Activated B cell treated with CpG ODN at 0.5 μM for 24 hours (primary cell): ENCODE measurements at places on chromosomes 6 and 20. TPM values are rescaled to one million over a fixed set of nuclear protein-coding genes. Genes with fewer than 3 reads are reported as not detected.

DNA sequence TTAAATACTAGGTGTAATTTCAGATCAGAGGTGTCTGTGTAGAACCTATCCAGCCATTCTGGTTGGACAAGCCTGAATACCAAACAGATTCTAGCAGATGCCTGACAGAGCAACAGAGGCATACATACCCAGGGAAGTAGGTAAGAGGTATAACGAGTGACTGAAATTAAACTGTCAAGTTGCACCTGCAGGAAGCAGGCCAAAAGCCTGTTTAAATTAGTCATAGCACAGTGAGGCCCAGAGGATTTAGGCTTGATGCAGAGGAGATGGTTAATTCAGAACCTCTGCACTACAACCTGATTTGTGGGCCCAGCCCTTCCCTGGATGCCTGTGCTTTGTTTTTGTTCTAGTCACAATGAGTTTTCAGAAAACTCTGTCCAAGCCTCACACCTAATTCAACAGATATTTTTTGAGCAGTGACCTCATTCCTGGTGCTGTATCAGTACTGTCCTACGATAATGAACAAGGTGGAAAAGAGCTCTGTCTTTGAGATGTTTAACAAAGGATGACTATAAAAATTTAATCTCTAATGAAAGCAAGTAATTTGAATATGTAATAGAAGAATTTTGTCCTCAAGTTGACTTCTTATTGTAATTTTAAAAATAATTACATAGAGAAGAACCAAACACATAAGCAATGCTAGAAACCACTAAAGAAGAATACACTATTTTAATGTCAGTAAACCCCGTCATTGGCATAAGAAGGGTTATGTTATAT, 31.7 kb downstream of the C6orf58 start:
- H3K27ac ChIP-seq: no peak overlapping the region
- H3K36me3 ChIP-seq: no peaks in the 10 kb centered on the region
- DNase-seq: no peak
- no peaks in the 10 kb centered on the region for H3K4me1 ChIP-seq
- H3K27me3 ChIP-seq: no peaks in the 10 kb centered on the region

DNA sequence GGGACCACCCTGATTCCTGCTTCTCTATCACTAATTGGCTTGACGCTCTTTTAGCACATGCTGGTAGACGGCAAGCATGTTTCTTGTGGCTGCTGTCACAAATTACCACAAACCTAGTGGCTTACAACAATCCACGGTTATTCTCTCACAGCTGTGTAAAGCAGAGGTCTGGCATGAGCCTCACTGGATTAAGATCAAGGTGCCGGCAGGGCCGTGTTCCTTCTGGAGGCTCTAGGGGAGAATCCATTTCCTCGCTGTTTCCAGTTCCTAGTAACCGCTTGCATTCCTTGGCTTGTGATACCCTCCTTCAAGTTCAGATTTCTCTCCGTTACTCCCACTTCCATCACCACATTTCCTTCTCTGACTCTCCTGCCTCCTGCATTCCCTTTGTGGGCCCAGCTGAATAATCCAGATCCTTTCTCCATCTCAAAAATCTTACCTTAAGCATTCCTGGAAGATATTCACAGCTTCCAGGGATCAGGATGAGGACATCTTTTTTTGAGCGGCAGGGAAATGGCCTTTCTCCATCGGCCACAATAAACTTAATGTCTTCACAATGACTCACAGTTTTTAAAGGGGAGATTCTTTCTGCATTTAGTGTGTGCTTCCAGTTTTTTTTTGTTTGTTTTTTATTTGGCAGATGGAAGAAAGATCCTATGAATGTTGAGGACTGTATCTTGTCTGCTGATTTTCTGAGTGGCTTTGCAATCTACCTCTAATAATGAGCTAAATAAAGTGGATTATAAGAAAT, 39.9 kb downstream of the BMP6 start:
- no peak for DNase-seq
- no peaks in the 10 kb centered on the region for H3K36me3 ChIP-seq
- H3K4me1 ChIP-seq: no peaks in the 10 kb centered on the region
- H3K27me3 ChIP-seq: peaks cover 14% of the 10 kb centered on the region
- no peak overlapping the region for H3K4me3 ChIP-seq

DNA sequence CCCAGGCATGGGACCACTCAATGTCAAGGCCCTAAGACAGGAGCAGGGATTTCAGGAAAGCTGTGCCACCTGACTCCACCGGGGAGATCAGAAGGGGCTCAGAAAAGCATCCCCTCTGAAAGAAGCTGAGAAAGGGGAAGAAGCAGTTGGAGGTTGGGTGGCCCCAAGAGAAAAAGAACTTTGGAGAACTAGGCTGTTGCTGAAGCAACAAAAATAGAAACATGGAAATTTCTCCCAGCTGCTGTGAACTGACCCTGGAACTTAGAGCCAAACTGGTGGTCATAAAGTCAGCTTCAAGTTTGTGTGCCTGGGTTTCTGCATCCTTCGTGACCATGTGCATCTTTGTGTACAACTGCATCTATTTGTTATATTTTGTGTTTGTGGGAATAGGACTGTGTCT, 534.5 kb downstream of the MAFB start:
- H3K4me1 ChIP-seq: no peaks in the 10 kb centered on the region
- DNase-seq: no peak
- H3K27me3 ChIP-seq: no peaks in the 10 kb centered on the region
- no peaks in the 10 kb centered on the region for H3K36me3 ChIP-seq
- H3K27ac ChIP-seq: no peak overlapping the region
- no peak overlapping the region for H3K4me3 ChIP-seq

DNA sequence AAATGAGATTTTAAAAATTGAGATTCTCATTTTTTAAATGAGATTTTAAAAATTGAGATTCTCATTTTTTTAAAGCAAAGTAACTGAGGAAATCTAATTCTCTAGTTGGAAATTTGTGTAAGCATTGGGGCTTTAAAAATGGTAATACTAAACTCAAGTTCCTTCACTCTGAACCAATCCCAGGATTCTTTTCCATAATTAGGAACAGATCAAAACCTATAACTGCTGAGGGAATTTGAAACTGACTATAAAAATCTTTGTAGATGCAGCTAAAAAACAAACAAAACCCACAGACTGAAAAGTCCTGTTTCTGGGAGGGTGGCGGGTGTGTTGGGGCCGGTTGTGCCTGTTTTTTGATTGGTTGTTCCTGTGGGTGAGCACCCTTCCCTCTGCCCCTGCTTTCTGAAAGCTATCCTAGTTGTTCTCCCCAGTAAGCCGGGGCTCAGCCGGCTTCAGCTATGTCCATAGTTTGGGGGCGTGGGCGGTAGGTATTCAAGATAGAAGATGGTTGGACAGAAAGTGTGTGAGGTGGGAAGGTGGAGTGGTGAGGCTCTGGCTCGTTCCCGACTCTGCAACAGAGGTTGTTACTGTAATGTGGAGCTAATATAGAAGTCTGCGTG, 49.3 kb downstream of the GFRA4 start:
- no peak overlapping the region for H3K27ac ChIP-seq
- peaks cover 36% of the 10 kb centered on the region for H3K36me3 ChIP-seq
- no peaks in the 10 kb centered on the region for H3K27me3 ChIP-seq

DNA sequence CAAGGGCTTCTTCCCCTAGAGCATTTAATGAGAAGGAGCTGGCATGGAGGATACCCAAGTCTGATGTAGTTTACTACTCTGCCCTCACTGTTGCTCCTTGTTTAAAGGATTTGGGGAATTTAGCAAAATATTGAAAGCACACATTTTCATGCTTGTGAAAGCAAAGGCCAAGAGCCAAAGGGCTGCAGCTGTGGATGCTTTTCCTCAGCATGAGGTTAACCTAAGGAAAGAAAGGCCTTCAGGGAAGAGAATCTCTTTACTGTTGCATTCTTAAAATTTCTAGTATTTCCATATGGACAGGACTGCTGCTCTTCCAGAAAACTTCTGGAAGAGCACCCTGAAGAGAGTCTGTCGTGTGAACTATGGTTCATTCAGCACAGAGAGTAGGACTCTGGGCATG, 45.9 kb upstream of the SASH1 start:
- H3K27ac ChIP-seq: no peak overlapping the region
- no peaks in the 10 kb centered on the region for H3K36me3 ChIP-seq
- H3K4me1 ChIP-seq: no peaks in the 10 kb centered on the region
- H3K27me3 ChIP-seq: peaks cover 11% of the 10 kb centered on the region

DNA sequence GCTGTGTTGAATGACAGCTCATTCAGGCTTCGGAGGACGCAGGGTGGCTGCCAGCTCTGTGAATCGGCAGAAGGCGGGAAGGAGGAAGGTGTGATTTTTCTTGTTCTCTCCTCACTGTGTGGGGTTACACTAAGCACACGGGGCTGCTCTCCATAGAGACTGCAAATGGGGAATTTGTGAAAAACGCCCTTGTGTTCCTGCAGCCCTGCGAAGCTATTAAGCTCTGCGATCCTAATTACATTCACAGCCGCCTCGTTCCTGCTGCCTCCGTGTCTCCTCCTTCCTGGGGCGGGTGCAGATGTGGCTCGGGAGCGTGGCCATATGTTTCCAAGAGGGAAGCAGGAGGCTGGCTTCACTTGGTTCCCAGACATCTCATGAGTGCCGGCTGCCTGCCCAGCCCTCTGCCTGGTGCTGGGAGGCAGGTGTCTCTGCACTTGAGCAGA, 124.0 kb downstream of the TOX2 start:
- H3K4me3 ChIP-seq: no peak overlapping the region
- no peaks in the 10 kb centered on the region for H3K36me3 ChIP-seq
- no peak overlapping the region for H3K27ac ChIP-seq
- H3K27me3 ChIP-seq: peaks cover 23% of the 10 kb centered on the region
- H3K4me1 ChIP-seq: no peaks in the 10 kb centered on the region

DNA sequence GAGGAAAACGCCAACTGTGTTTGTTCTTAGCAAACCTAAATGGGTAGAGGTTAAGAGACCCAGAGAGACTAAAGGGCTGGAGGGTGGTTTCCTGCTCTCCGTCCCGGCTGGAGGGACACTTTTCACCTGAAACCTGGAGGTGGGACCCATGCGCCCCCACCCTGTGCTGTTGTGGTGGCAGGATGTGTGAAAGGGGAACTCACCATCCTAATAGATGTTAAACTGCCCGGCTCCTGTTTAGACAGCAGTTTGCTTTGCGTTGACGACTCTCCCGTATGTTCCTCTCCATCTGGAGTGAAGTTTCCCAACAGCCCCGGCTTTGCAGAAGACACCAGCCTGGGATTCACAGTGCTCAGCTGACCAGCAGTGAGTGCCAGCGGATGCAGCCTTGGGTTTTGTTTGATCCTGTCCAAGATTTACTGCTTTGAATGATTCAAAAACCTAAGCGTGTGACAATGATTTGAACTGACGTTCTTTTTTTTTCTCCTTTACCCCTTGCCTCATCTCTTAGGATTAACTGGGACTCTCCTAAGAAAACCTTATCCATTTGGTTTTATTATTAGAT, 66.0 kb downstream of the CDH4 start:
- H3K4me3 ChIP-seq: no peak overlapping the region
- H3K27ac ChIP-seq: no peak overlapping the region
- no peak for DNase-seq
- no peaks in the 10 kb centered on the region for H3K27me3 ChIP-seq

GRCh38 chr6:128886706-128887105, 3.8 kb downstream of the LAMA2 start:
- H3K4me3 ChIP-seq: no peak overlapping the region
- peaks cover 9% of the 10 kb centered on the region for H3K27me3 ChIP-seq
- peaks cover 3% of the 10 kb centered on the region for H3K4me1 ChIP-seq
- DNase-seq: no peak

GRCh38 chr20:25035921-25036320, 22.0 kb downstream of the ACSS1 start:
- H3K4me3 ChIP-seq: peak overlapping the region; percentile 61
- H3K4me1 ChIP-seq: peaks cover 62% of the 10 kb centered on the region
- H3K36me3 ChIP-seq: peaks cover 22% of the 10 kb centered on the region
- H3K27me3 ChIP-seq: no peaks in the 10 kb centered on the region
- no peak for DNase-seq
- peak overlapping the region; percentile 84 for H3K27ac ChIP-seq

GRCh38 chr20:57480444-57481160, 44.3 kb downstream of the CTCFL start:
- peaks cover 82% of the 10 kb centered on the region for H3K4me1 ChIP-seq
- H3K36me3 ChIP-seq: no peaks in the 10 kb centered on the region
- peak overlapping the region; percentile 73 for H3K4me3 ChIP-seq
- H3K27ac ChIP-seq: peak overlapping the region; percentile 81
- DNase-seq: peak; percentile 64

DNA sequence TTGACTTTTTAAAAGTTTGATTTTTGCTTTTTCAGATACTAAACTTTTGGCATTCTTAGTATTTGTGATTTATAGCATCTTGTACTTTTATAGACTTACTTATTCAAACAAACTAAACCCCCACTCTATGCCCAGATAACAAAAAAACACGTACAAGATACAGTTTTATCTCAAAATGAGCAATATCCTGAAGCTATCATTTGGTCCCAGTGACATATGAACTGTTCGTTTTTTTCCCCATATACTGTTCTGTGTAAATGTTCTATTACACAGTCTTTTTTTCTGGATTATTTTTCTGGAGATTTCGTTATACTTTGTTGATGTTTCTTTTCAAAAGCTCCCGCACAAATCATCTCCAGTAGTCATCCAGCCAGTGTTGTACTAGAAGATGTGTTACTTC, 27.3 kb upstream of the SERINC3 start:
- no peak for DNase-seq
- peaks cover 1% of the 10 kb centered on the region for H3K27me3 ChIP-seq
- no peak overlapping the region for H3K27ac ChIP-seq

DNA sequence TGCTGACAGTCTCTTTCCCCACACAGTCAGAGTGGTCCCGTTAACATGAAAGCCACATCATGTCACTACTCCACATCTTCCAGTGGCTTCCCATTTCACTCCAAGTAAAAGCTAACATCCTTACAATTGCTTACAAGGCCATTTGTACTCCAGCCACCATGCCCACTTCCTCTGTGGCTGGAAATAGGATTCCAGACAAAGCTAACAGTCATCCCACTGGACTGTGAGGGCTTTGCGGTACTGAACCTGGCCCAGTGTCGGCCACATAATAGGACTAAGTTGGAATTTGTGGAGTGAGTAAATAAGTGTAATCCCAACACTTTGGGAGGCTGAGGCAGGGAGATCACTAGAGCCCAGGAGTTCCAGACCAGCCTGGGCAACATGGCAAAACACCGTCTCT, 10.9 kb downstream of the CCM2L start:
- H3K27me3 ChIP-seq: peaks cover 48% of the 10 kb centered on the region
- H3K27ac ChIP-seq: no peak overlapping the region
- peaks cover 25% of the 10 kb centered on the region for H3K4me1 ChIP-seq
- H3K36me3 ChIP-seq: no peaks in the 10 kb centered on the region

GRCh38 chr6:63098789-63099188, 112.5 kb upstream of the FKBP1C start:
- no peaks in the 10 kb centered on the region for H3K36me3 ChIP-seq
- H3K4me3 ChIP-seq: no peak overlapping the region
- no peaks in the 10 kb centered on the region for H3K27me3 ChIP-seq
- H3K4me1 ChIP-seq: no peaks in the 10 kb centered on the region

- H3K4me3 ChIP-seq: no peak overlapping the region
- H3K27me3 ChIP-seq: no peaks in the 10 kb centered on the region
- no peaks in the 10 kb centered on the region for H3K4me1 ChIP-seq
- peaks cover 18% of the 10 kb centered on the region for H3K36me3 ChIP-seq
- H3K27ac ChIP-seq: no peak overlapping the region
- no peak for DNase-seq
These were observed 281.8 kb downstream of the GMDS start for GRCh38 chr6:1963596-1963995.

NKX2-2 gene
- total RNA-seq: not detected in 2 replicates

OR2B6 gene
- total RNA-seq: not detected in 2 replicates

PRR18 gene
- 0.10 TPM in 1 of 2 replicates, not detected in the other for total RNA-seq

RIPOR2 gene
- total RNA-seq: 260 and 302 TPM in 2 replicates

NKX2-4 gene
- not detected in 2 replicates for total RNA-seq

RIN2 gene
- 0.46 and 0.75 TPM in 2 replicates for total RNA-seq

UNC5CL gene
- 1.7 and 2.2 TPM in 2 replicates for total RNA-seq

KIFC1 gene
- total RNA-seq: 1.9 and 2.2 TPM in 2 replicates

DSP gene
- 0.02 TPM in 2 replicates for total RNA-seq

MCCD1 gene
- total RNA-seq: not detected in 2 replicates

ID4 gene
- total RNA-seq: not detected in 2 replicates
